ENCODE measurements at places on chromosomes 16 and 17.

DNA sequence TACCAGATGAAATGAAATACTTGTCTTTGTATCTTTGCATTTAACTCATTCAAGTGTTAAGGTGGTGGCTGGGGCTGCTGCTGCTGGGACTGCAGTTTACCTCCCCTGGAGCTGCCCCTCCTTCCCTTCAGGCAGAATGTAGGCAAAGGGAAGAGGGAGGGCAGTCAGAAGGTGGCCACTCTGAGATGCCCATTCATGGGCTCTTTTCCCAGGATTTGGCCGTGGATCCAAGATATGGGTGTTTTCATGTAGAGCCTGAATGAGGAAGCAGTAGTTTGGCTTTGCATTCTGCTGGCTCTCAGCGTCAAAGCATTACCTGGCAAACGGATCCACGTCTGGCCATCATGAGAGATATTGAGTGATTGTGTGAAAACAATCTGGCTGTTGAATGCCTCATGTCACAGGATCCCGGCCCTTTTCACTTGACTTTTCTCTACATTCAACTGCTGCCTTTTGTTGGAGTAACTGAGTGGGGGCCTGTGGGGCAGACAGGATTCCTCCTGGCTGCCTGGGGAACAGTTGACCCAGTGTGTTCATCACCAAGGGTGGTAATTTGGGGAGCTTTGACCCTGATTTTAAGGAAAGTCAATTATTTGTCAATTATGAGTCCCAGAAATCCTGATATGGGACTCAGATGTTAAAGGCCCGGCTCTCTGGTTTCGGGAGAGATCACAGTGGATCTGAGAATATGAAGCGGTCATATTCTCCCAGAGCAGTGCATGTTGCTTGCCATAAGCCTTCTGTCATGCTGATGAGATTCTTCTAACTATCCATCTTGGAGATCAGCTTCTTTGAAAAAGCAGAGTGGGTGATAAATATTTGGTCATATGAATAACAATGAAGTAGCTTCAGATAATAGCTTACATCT lies 236.8 kb downstream of the IRX3 start:
- DNase-seq: no peak

GRCh38 chr17:17326275-17326875 lies 23.2 kb downstream of the NT5M start:
- no peak for DNase-seq

GRCh38 chr16:29757950-29758466 lies 12.2 kb upstream of the C16orf54 start:
- DNase-seq: no peak

DNA sequence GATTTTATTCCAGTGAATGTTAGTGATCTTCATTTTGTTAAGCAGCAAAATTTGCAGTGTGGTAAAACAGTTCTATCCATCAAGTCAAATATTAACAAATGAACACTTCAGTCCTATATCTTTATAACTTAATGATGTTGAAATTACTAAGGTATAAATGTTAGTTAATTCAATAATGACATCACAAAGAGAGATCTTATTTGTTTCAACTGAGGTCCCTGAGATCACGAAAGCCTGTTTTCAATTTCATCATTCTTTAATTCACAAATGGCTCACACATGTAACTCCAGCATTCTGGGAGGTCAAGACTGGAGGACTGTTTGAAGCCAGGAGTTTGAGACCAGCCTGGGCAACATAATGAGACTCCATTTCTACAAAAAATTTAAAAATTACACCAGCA lies 13.9 kb downstream of the SMURF2 start:
- DNase-seq: no peak

All from NCI-H187 (cell line).